AML-193 (cell line): ENCODE measurements at places on chromosomes 11 and 22.

GRCh38 chr11:128420951-128421350 lies 166.4 kb downstream of the ETS1 start:
- DNase-seq: no peak

- no peak for DNase-seq
Observed at GRCh38 chr11:10415817-10416392, 39.2 kb upstream of the AMPD3 start.

GRCh38 chr11:2760196-2760871 lies 60.5 kb upstream of the KCNQ1OT1 start:
- DNase-seq: no peak

- DNase-seq: no peak
Observed at GRCh38 chr11:69301081-69301454, 7.1 kb downstream of the MYEOV start.

- DNase-seq: no peak
Observed at GRCh38 chr11:133732109-133732674, 113.1 kb downstream of the SPATA19 start.

DNA sequence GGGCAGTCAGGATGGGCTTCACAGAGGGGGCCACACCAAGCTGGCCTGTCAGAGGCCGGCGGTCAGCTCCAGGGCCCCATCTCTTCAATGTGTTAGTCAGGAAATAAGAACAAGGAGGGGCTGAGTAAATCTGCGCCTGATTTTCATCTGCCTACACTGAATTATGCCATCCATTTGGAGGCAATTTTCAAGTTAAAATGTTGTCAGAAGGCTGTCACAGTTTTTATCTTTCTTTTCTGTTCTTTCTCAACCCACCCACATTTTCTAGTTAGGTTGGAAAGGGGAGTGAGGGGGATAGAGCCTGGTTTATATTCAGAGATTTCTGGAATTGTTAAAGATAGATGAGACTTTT lies 18.8 kb downstream of the ADORA2A start:
- no peak for DNase-seq

DNA sequence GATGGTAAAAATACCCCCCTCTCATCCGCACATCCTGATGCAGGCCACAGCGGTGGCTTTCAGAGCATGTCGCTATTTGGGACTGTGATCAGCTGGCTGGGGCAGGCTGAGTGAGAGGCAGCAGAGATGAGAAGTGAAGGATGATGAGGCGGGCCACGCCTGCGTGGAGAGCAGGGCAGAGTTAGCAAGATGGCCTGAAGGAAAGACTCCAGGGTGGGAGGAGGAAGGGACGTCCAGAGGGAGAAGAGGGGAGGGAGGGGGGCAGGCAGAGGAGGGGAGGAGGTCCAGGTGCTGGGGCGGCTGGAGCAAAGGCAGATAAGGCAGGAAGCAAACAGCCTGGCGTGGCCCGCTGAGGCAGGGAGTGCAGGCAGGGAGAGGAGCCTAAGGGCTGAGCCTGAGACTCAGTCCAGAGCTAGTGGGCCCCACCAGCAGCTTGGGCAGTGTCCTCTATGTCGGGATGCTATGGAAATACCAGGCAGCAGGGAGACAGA lies 29.1 kb downstream of the LRFN4 start:
- no peak for DNase-seq

GRCh38 chr11:116422556-116422955 lies 350.2 kb downstream of the BUD13 start:
- no peak for DNase-seq

GRCh38 chr11:94120946-94121345 lies 7.7 kb upstream of the PANX1 start:
- DNase-seq: no peak

GRCh38 chr11:11409901-11410300 lies 56.9 kb upstream of the CSNK2A3 start:
- no peak for DNase-seq

- no peak for DNase-seq
Observed at GRCh38 chr11:17413414-17414316, 25.2 kb upstream of the KCNJ11 start.

DNA sequence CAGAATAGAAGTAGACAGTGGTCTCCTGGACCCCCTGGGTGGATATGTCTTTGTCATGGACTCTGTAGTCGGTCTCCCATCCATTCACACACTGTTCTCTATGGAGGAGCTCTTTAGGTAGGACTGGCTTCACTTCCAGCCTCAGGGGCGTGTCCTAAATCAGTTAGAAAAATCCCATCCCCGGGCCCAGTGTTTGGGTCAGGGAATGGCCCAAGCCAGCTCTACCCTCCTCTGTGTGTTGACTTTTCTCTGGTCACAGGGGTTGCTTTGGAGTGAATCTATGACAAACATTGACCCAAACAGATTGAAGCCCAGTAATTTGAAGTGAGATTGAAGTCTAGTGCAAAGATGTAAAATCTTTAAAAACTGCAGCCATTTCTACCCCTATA lies 34.0 kb downstream of the WEE1 start:
- DNase-seq: no peak

DNA sequence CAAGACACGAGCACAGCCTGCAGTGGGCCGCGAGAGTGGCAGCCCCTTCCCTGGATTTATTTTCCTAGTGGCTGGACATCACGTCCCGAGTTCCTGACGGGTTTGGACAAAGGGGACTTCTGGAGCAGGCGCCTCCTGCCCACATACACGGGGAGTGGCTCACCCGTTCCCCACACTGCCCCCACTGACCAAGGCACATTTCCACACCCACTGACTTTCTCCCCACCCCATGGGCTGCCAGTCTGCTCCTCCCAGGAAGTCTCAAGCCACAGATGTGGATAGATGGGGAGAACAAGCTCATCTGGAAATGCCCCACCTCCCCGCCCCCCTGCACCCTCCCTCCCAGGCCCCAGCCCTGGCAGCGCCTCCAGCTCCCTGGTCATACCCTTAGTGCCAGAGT lies 34.0 kb upstream of the FADD start:
- no peak for DNase-seq

GRCh38 chr11:47278058-47278457 lies 8.1 kb downstream of the MADD start:
- no peak for DNase-seq

DNA sequence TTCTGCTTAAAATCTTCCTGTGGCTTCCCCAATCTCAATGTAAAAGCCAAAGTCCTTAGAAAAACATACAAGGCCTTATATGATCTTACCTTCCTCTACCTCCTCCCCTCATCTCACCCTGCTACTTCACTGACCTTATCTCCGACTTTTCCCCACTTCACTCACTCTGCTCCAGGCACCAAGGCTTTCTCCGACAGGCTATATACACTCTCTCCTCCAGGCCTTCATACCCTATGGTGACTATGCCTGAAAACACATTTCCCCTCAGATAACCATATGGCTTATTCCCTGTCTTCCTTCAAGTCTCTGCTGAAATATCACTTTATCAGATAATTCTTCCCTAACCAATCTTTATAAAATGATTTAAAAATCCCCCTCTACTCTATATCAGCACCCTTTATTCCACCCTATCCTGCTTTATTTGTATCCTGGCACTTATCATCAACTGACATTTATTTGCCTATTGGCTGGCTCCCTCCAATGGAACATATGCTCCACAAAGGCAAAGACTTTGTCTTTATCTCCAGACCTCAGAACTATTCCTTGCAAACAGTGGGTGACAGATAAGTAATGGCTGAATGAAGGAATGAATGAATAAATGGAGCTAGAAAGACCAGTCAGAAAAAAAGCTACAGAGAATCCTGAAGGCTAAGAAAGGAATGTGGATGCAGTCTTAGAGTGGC lies 52.7 kb downstream of the PAK1 start:
- no peak for DNase-seq

DNA sequence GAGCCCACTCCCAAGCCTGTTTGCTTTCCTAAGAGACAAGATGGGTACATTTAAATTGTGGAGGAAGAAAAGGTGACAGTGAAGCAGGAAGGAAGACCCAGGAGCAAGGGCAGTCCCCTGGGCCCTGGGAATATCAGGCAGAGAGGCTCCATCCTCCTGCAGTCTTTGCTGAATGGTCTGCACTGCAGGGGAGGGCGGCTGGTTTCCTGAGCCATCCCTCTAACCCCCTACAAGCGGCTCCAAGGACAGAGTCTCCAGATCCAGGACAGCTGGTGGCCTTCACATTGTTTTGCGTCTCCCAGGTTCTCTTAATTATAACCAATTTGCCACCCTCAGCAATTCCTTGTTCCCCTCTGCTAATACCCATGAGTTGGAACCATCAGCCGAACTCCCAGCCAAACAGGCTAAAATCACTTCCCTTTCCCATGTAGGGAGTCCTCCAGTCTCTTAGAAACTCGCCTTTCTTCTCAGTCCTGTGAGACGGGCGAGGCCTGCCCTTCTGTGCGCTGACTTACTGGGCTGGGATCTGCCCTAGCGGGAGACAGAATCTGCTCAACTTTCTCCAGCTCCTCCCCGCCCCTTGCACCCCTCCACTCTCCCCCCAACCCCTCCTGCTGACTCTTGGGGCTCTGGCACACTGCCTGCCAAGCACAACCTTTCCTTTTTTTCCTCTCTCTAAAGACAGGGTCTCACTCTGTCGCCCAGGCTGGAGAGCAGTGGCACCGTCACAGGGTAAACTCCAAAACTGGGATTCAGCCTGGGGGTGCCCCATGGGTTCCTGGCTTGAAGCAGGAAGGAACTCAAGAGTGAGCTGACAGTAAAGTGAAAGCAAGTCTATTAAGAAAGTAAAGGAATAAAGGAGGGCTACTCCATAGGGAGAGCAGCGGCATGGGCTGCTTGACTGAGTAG lies 53.4 kb upstream of the EMID1 start:
- no peak for DNase-seq
